ENCODE measurements at places on chromosomes 1 and 21. TPM values are rescaled to one million over a fixed set of nuclear protein-coding genes. Genes with fewer than 3 reads are reported as not detected.

OPTC gene
- total RNA-seq: not detected

- peaks cover 6% of the 10 kb centered on the region for H3K27me3 ChIP-seq
- no peaks in the 10 kb centered on the region for H3K36me3 ChIP-seq
- H3K4me1 ChIP-seq: peaks cover 6% of the 10 kb centered on the region
- no peak overlapping the region for H3K4me3 ChIP-seq
Observed at GRCh38 chr1:184664042-184664660, 90.5 kb downstream of the EDEM3 start.

GRCh38 chr1:145846201-145846612 is 777 bp downstream of the NUDT17 start:
- DNase-seq: peak; percentile 46
- peaks cover 7% of the 10 kb centered on the region for H3K4me1 ChIP-seq
- no peak overlapping the region for H3K4me3 ChIP-seq
- no peaks in the 10 kb centered on the region for H3K27me3 ChIP-seq
- peaks cover 32% of the 10 kb centered on the region for H3K36me3 ChIP-seq

- DNase-seq: no peak
- H3K36me3 ChIP-seq: no peaks in the 10 kb centered on the region
- H3K4me1 ChIP-seq: no peaks in the 10 kb centered on the region
- H3K27ac ChIP-seq: no peak overlapping the region
Observed at GRCh38 chr1:83929184-83929583, 69.7 kb downstream of the TTLL7 start.

- no peaks in the 10 kb centered on the region for H3K36me3 ChIP-seq
- no peaks in the 10 kb centered on the region for H3K4me1 ChIP-seq
- no peak overlapping the region for H3K4me3 ChIP-seq
- H3K27me3 ChIP-seq: peaks cover 41% of the 10 kb centered on the region
- H3K27ac ChIP-seq: no peak overlapping the region
- no peak for DNase-seq
Observed at GRCh38 chr1:99004254-99004860, 304 bp downstream of the PLPPR5 start.

RIMKLA gene
- 3.1 TPM for total RNA-seq

DNA sequence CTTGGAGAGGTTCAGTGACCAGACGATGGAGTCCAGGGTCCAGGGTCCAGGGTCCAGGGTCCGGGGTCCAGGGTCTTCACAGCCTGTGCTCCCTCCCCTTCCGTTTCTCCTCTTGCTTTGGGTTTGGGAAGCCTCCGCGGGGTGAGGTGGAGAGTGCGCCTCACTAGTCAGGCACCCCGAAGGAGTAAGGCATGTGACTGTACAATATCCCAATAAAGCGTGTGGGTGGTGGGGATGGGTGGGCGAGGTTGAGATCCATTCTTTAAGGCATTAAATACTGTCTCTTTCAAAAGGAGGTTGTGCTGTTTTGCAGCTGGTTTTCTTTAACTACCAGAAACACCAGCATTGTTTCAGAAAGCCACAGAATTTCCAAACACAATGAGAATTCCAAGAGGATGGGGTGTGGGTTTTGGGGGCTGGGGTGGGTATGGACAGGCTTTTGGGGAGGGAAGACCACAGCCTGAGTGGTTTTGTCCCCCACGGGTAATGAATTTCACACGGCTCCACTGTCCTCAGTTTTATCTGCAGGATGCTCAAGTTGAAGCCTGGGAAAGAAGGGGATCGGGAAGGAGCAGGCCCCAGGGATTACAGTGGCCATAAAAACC is 65.7 kb downstream of the KIF26B start:
- no peaks in the 10 kb centered on the region for H3K27me3 ChIP-seq
- no peaks in the 10 kb centered on the region for H3K36me3 ChIP-seq
- H3K27ac ChIP-seq: no peak overlapping the region
- H3K4me1 ChIP-seq: no peaks in the 10 kb centered on the region

SPRR2B gene
- total RNA-seq: not detected

DNA sequence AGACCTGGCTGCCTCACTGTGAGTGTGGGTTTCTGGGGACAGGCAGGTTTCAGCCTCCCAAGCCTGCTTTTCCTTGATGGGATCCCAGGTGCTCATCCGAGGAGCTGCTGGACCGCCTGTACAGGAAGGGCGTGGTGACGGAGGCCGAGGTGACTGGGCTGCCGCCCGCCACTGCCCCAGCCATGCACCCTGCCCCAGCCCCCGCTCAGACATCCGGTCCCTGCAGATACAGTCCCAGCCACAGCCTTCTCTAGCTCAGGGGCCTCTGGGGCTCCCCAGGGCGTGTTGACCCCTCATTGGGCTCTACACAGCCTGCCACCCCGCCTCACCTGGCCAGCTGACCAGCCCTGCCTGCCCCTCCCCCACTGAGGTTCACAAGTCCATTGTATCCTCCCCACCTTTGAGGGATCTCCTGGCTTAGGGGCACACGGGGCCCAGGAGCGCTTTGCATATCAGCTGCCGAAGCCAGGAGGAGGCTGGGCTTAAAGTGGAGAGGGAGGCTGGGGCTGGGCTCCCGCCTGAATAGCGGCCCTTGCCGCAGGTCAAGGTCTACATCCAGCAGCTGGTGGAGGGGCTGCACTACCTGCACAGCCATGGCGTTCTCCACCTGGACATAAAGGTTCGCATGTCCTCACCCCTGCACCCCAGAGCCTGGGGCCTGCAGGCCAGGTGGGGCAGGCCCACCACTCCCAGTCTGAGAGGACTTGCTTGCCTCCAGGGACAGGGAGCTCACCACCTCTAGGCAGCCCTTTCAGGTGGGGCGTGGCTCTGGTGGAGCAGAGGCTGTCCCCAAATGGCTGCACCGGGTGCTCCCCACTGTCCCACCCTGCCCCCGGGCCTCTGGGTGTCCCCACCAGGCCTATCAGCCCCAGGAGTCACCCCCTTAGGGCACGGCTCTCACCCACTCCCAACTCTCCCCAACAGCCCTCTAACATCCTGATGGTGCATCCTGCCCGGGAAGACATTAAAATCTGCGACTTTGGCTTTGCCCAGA is 38.5 kb downstream of the TRIM11 start:
- H3K27me3 ChIP-seq: no peaks in the 10 kb centered on the region
- H3K36me3 ChIP-seq: no peaks in the 10 kb centered on the region
- no peak for DNase-seq
- no peak overlapping the region for H3K4me3 ChIP-seq
- no peaks in the 10 kb centered on the region for H3K4me1 ChIP-seq

DNA sequence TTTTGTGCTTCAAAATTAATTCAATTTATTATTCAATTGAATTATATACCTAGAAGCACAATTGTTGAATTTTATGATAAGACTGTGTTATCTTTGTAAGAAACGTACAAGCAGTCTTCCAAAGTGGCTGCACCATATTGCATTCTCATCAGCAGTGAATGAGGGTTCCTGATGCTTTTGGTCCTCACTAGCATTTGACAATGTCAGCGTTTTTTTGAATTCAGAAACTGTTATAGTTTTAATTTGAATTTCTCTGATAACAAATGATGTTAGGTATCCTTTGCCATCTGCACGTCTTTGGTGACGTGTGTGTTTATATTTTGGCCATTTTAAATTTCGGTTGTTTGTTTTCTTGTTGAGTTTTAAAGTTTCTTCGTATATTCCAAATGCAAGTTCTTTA is 553.0 kb upstream of the ZP4 start:
- no peaks in the 10 kb centered on the region for H3K4me1 ChIP-seq
- no peak overlapping the region for H3K4me3 ChIP-seq
- H3K36me3 ChIP-seq: no peaks in the 10 kb centered on the region
- H3K27me3 ChIP-seq: no peaks in the 10 kb centered on the region
- no peak overlapping the region for H3K27ac ChIP-seq

DNA sequence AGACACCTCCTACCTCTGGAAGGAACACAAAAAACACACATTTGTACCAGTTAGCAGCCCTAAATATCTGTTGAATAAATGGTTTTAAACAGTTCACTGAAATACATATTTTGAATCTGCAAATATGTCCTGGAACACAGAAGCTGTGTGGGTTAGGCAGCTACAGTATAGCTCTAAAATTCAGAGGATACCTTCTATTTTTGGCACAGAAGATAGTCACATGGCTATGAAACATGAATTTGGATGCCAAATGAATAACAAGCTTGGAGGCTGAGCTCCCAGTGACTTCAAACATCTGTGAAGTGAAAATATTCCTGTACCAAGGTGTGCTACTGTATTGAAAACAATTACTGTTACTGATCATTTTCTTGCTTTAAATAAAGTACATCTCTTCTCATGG is 391.5 kb upstream of the ADGRL2 start:
- H3K4me1 ChIP-seq: no peaks in the 10 kb centered on the region
- DNase-seq: no peak
- H3K4me3 ChIP-seq: no peak overlapping the region
- no peak overlapping the region for H3K27ac ChIP-seq
- no peaks in the 10 kb centered on the region for H3K27me3 ChIP-seq
- no peaks in the 10 kb centered on the region for H3K36me3 ChIP-seq

DNA sequence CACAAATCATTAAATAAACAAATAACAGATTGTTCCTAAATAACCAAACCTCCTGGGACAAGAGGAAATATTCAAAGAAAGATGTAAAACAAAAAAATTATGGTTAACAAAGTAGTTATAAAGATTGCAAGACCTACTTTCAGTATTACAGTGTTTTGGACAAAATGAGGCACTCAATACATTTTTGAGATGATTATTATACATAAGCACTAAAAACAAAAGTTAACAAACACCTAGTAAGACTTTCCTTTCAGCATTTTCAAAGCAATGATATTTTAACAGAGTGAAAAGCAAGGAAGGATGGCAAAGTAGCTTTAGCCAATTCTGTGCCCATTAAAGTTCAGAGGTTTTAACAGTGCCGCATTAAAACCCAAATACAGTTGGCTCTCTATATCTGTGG is 17.2 kb downstream of the OMA1 start:
- DNase-seq: no peak
- no peaks in the 10 kb centered on the region for H3K27me3 ChIP-seq
- peaks cover 16% of the 10 kb centered on the region for H3K4me1 ChIP-seq
- H3K27ac ChIP-seq: no peak overlapping the region
- H3K36me3 ChIP-seq: peaks cover 4% of the 10 kb centered on the region
- H3K4me3 ChIP-seq: no peak overlapping the region

DNA sequence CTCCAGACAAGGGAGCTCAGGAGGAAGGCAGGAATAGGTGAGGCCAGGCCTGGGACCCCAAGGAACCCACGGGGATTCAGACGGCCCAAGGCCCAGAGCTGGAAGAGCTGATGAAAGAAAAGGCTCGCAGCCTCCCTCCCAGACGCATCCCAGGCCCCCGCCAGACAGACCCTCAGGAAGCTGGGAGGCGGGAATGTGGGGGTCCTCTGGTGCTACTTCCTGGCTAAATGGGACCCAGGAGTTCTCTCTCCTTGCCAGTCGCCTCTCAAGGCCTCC is 430 bp downstream of the FBXO2 start:
- H3K4me1 ChIP-seq: peaks cover 30% of the 10 kb centered on the region
- peak overlapping the region; percentile 43 for H3K4me3 ChIP-seq
- peaks cover 7% of the 10 kb centered on the region for H3K36me3 ChIP-seq
- H3K27me3 ChIP-seq: peaks cover 6% of the 10 kb centered on the region
- H3K27ac ChIP-seq: no peak overlapping the region
- DNase-seq: no peak

GRCh38 chr1:153505576-153505975 is 30.2 kb downstream of the S100A6 start:
- H3K27ac ChIP-seq: no peak overlapping the region
- peaks cover 6% of the 10 kb centered on the region for H3K4me1 ChIP-seq
- H3K27me3 ChIP-seq: peaks cover 2% of the 10 kb centered on the region
- no peaks in the 10 kb centered on the region for H3K36me3 ChIP-seq
- no peak overlapping the region for H3K4me3 ChIP-seq
- DNase-seq: no peak

- no peak overlapping the region for H3K4me3 ChIP-seq
- H3K36me3 ChIP-seq: no peaks in the 10 kb centered on the region
- no peaks in the 10 kb centered on the region for H3K4me1 ChIP-seq
Observed at GRCh38 chr1:14617791-14618190, 19.3 kb downstream of the KAZN start.

- DNase-seq: no peak
- no peak overlapping the region for H3K27ac ChIP-seq
- H3K4me1 ChIP-seq: no peaks in the 10 kb centered on the region
- no peaks in the 10 kb centered on the region for H3K27me3 ChIP-seq
- H3K4me3 ChIP-seq: no peak overlapping the region
Observed at GRCh38 chr21:39696196-39696595, 48.8 kb upstream of the IGSF5 start.

DNA sequence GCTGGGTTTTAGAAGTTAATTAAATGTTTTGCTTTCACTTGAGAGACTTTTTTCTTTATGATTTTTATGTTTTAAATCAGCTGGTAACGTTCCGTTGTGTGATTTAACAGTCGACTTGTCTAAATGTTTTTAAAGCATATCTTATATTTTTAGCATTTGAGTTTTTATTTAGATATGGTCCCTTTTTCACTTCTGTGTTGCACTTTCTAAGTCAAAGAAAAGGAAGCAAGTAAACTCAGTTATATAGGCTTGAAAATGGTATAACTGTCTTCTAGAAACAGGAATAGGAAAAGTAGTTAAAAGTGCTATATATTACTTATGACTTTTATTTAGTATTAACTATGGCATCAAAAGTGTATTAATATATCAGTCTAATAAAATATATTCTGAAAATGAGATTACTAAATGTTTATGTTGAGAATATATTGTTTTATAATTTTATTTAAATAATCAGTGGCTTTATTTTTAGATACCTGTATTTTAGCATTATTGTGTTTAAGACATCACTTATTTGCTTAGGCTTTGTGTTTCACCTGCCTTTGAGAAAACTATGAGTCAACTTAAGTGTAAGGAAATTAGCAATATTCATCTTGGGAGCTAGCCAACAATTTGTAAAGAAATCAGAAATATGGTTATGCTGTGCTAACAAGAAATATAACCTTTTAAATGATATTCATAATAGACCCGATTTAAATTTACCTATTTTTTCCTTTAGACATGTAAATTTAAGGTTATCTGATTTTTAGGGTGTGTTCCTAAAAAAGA is 60.5 kb downstream of the RABGAP1L start:
- no peak overlapping the region for H3K27ac ChIP-seq
- DNase-seq: no peak
- H3K4me1 ChIP-seq: peaks cover 2% of the 10 kb centered on the region
- no peaks in the 10 kb centered on the region for H3K27me3 ChIP-seq

EFCAB7 gene
- 6.7 TPM for total RNA-seq

DNA sequence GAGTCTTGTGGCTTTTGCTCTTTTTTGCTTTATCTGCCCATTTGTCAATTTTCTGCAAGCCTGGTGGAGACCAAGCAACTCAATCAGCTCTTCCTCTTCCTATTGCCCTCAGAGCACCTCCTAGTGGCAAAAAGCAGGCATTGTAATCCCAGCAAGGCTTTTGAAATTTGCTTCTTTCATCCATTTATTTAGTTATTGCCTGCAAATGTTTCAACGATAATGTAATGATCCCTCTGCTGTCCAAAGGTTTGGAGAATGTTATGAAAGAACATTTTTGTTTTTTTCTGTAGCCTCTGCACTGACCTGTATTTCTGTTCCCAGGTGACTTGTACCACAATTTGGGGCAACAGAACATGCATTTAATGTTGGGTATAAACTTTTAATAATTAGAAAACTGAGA is 127.8 kb downstream of the GABPA start:
- H3K4me1 ChIP-seq: peaks cover 7% of the 10 kb centered on the region
- DNase-seq: peak; percentile 23
- H3K27me3 ChIP-seq: peaks cover 6% of the 10 kb centered on the region
- H3K27ac ChIP-seq: no peak overlapping the region
- no peak overlapping the region for H3K4me3 ChIP-seq
- H3K36me3 ChIP-seq: no peaks in the 10 kb centered on the region

Measured in activated CD4-positive, alpha-beta memory T cell treated with anti-CD3 and anti-CD28 coated beads, Interleukin-2, amount 10 ng/mL, durations not matched to agents 7 days and 5 days (primary cell).